ENCODE measurements at places on chromosomes 7 and 10. TPM values are rescaled to one million over a fixed set of nuclear protein-coding genes. Genes with fewer than 3 reads are reported as not detected.

MTERF1 gene
- 6.7 TPM for total RNA-seq

MBL2 gene
- total RNA-seq = not detected

IFIT2 gene
- 8.5 TPM for total RNA-seq

IQUB gene
- total RNA-seq = 0.74 TPM

MYO3A gene
- total RNA-seq = 1.7 TPM

PEX1 gene
- total RNA-seq = 8.7 TPM

MNX1 gene
- total RNA-seq = 6.3 TPM

IMMP2L gene
- total RNA-seq = 13.6 TPM

NUTM2B gene
- not detected for total RNA-seq

SEC31B gene
- 0.34 TPM for total RNA-seq

CYP3A7 gene
- not detected for total RNA-seq

FGFR2 gene
- total RNA-seq = 1.9 TPM

NOM1 gene
- 22.1 TPM for total RNA-seq

PLEKHS1 gene
- total RNA-seq = not detected

GRB10 gene
- 78.2 TPM for total RNA-seq

XRCC2 gene
- 24.6 TPM for total RNA-seq

NDUFA5 gene
- total RNA-seq = 168 TPM

STEAP1B gene
- total RNA-seq = 31.4 TPM

DNAH11 gene
- total RNA-seq = 30.2 TPM

EVX1 gene
- total RNA-seq = not detected

IFIT1B gene
- total RNA-seq = not detected

TFR2 gene
- total RNA-seq = 2.4 TPM

DLX5 gene
- 1.3 TPM for total RNA-seq

LHFPL3 gene
- 0.06 TPM for total RNA-seq

SEMA3E gene
- total RNA-seq = 6.0 TPM

MEIG1 gene
- total RNA-seq = not detected

NUTM2E gene
- under 0.01 TPM for total RNA-seq

WIPF3 gene
- total RNA-seq = not detected

GPR15LG gene
- total RNA-seq = not detected

FMC1 gene
- total RNA-seq = 9.2 TPM

ZMIZ1 gene
- total RNA-seq = 13.9 TPM

FXYD4 gene
- total RNA-seq = not detected

CPA4 gene
- total RNA-seq = 98.8 TPM

SRI gene
- 94.8 TPM for total RNA-seq

RPEL1 gene
- total RNA-seq = 0.06 TPM

HMX3 gene
- total RNA-seq = 3.3 TPM

SYT15 gene
- total RNA-seq = 0.11 TPM

TIAL1 gene
- 28.4 TPM for total RNA-seq
